BJ (cell line): ENCODE measurements at places on chromosomes 7 and 10.

GRCh38 chr10:119139464-119140067 is 25.9 kb downstream of the SFXN4 start:
- no peak for DNase-seq

GRCh38 chr7:128424686-128425275 is 15.0 kb upstream of the IMPDH1 start:
- no peak for DNase-seq

DNA sequence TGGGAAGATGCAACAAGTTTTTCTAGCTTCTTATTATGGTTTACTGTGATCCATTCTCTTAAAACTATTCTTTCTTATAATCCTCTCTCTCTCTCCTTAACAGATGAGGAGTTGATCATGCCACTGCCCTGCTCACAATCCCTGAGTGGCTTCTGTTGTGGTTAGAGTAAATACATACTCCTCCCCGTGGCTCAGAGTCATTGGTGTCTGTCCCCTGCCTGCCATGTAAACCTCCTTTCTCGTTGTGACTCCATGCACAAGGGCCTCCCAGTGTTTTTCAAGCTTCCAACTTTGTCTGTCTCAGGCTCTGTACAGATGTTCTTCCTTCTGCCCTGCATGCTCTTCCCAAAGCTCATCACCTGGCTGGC is 20.4 kb downstream of the CCNY start:
- no peak for DNase-seq

GRCh38 chr7:106618480-106618879 is 42.5 kb downstream of the CCDC71L start:
- no peak for DNase-seq

DNA sequence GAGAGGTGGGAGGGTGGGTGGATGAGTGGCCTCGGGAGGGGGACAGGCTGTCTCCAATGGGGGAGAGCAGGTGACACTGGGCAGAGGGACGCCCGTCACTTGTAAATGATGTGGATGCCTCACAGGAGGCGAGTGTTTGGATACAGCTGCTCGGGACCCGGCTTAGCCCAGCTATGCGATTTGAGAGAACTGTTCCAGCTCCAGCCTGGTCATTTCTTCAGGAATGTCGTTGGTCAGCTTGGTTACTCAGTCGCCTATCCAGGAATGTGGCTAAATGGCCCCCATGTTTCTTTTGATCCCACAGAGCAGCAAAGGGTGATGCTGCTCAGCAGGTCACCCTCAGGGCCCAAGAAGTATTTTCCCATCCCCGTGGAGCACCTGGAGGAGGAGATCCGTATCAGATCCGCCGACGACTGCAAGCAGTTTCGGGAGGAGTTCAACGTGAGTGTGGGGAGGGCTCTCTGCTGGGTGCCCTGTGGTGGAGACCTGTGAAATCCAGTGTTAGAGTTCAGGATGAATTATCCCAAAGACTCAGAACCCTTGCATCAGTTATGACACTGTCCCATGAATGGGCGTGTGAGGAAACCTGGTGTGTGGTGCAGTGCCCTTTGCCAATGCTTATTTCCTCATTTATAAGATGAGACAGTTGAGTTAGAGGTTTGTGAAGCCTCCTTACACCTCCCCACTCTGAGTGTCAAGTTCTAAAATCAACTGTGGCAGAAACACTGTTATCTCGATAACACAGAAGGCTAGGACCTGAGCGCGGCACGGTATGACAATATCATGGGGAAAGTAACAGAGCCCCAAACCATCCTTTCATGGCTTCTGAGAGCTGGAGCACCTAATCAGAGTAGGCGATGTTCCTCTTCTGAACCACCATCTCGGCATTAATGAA is 76.8 kb downstream of the MKI67 start:
- DNase-seq: no peak

DNA sequence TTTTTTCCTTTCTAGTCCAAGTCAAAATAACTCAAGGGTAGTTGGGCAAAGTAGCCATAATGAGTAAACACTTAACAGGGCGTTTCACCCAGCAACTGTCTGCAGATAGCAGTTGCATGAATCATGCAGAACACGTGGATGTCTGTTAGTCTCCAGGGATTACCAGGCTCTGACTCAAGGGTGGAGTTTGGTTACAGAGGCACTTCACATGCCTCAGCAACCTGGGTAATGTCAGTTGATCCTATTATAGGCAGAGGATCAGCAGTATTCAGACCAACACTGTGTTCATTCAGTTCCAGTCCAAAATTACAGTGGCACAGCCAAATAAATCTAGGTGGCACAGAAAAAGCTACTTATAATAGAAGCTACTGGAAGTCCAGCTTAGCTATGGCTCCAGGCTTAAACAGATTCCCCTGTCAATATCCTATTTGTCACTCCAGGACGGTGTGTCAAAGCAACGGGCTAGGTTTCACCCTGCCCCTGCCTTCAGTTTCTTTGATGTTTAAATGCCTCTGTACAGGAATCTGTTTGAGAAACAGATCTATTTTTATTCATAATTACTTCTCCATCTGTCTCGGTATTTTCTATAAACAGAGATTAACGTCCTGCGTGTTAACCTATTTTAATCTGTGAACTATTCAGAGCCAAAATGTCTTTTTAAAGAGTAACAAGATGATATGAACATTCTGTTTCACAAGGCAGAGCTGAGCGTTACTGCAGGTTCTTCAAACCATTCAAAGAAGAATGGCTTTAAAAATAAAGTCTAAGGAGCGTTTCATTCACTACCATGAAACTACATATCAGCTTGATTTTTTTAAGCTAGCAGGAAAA is 162.6 kb upstream of the AKR1E2 start:
- peak; percentile 96 for DNase-seq
